ENCODE measurements at places on chromosomes 4 and X. TPM values are rescaled to one million over a fixed set of nuclear protein-coding genes. Genes with fewer than 3 reads are reported as not detected.
A peak's percentile ranks its signal among the peaks of the same experiment; 100 is the strongest.

The MTNR1A gene
- total RNA-seq, result not detected

The YY2 gene
- 0.69 TPM for total RNA-seq

The VBP1 gene
- 109 TPM for total RNA-seq

The G3BP2 gene
- 303 TPM for total RNA-seq

The MAGEA1 gene
- total RNA-seq, result not detected

DNA sequence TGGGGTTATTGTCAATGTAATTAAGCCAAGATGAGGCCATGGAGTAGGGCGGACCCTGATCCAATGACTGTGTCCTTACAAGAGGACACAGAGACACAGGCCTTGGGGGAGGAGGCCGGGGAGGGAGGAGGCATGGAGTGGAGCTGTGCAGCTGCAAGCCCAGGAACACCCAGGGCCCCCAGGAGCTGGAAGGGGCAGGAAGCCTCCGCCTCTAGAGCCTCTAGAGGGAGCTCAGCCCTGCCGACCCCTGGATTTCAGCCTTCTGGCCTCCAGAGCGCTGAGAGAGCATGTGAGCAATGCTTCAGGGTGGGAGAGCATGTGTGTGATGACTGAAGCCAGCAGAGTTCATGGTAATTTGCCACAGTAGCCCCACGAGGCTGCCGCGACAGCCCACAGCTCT is 234.6 kb downstream of the AFAP1 start:
- no peak for DNase-seq

- DNase-seq, result no peak
Observed at GRCh38 chrX:19627081-19627480, 111.8 kb upstream of the MAP3K15 start.

DNA sequence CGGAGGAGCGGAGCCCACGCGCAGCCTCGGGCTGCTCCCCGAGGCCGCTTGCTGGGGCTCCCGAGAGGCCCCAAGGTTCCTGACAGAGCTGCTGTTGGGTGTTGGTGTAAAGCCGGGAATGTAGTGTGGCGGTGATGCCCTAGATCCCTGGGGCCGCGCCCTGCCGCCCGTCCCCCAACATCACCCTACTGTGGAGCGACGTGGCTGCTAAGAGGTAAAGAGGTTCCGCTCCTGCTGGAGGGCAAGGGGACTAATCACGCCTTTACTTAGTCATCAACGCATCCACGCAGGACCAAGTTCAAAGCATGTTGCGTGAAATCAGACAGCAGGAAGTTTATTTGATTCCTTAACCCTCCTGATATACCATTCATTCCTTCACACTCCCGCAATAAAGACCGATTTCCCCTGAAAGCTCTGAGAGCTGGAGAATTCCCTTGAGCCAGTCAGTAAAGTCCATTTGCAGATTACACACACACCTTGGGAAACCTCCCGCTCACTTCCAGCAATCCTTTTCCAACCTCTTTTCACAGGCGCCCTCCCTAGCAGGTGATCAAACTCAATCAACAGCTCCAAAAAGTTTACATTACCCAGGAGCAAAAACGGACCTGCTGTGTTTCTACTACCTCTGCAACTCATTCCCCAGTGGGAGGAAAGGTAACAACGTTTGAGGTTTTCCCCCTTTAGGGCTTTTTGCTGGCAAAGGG is 579 bp upstream of the GABRA2 start:
- no peak for DNase-seq

DNA sequence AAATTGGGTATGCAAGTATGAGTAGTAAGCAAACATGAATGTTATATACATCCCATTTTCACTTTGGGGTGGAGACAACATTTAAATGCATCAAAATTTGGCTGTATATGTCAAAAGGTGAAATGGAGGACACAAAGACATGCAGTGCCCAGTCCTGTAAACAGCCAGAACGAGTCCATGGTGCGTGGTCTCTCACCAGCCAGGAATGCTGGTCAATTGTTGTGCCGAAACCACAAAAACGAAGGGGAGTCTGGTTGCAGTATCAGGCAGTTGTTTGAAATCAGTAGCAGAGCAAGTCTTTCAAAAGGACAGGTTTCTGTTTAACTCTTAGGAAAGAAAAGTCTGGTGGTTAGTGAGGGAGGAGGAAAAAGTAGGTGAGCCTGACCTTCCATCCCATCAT is 22.3 kb upstream of the RNF150 start:
- DNase-seq, result peak; percentile 72

- peak; percentile 95 for DNase-seq
Observed at GRCh38 chr4:159283696-159284095, 180.8 kb downstream of the RAPGEF2 start.

- DNase-seq, result no peak
Observed at GRCh38 chr4:82694046-82694445, 104.5 kb downstream of the SCD5 start.

- no peak for DNase-seq
Observed at GRCh38 chr4:140237616-140238350, 83.8 kb upstream of the MAML3 start.

DNA sequence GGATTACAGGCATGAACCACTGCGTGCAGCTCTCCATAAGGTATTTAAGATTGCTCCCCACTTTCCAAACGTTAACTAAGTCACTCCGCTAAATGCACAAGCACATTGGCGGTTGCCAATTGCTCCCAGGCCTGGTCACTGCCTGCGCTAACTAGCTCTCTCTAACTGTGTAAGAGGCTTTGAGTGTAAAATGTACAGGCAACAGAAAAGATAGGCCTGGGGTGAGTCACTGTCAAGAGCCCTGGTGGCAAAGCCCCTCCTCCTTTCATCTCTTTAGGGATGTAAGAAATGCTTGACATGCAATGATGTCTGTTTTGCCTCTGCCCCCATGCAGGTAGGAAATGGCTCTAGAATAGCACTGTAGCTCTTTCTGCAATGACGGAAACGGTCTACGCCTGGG is 329.7 kb upstream of the GATB start:
- no peak for DNase-seq

DNA sequence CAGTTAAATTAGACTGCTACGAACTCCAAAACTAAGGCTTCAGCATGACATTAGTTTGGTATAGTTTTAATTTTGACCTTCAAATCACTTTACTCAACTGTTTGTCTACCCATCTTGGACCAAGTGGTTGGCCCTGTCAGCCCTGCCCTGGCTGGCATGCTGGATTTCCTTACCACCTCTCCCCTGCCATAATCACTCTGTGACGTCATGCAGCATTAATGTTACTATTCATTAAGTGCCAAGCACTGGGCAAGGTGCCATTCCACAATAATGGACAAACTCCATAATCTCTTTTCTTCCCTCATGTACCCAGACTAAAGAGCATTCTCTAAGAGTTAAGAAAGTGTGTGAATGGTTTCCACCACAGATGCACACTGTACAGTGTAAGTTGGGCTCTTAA is 277.0 kb upstream of the INTU start:
- no peak for DNase-seq

DNA sequence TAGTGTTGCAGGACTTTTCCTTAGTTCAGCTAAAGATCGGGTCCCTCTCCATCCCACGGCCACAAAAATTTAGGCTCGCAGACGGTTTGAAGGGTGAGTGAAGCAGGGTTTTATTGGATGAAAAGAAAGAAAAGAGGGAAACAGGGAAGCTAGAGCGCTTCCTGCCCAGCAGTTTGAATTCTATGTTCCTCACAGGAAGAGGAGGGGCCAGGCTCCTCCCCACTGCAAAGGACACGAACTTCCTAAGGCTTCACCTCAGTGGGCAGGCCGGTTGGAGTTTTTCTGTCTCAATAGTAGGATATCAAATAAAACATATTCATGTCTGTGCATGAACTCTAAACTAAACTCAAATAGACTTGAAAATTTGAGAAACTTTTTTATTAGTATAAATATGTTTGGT is 27.4 kb downstream of the DAPP1 start:
- no peak for DNase-seq

- DNase-seq, result no peak
Observed at GRCh38 chr4:126306152-126306869, 991.6 kb downstream of the FAT4 start.

DNA sequence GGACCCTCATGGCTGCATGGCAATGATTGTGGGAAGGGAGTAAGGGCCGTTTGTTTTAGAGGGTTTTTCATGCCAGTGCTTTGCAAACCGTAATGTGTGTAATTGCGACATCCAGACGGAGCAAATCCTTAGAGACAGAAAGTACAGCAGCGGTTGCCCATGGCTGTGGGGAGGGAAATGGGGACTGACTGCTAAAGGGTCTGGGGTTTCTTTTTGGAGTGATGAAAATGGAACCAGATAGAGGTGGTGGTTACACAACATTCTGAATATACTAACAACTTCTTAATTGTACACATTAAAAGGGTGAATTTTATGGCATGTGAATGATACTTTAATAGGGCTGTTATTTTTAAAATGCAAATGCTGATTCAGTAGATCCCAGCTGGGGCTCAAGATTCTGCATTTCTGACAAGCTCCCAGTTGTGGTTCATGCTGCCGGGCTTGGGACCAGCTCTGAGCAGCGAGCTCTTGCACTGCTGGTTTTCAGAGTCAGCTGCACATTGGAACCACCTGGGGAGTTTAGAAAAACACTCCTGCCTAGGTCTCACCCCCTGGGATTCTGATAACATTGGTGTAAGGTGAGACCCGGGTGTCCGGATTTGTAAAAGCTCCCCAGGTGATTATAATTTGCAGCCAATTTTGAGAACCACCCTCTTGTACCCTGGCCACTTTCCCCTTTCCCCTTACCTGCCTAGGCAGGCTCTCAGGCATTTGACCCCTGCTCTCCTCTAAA is 47.7 kb downstream of the PRPS1 start:
- DNase-seq, result peak; percentile 68

DNA sequence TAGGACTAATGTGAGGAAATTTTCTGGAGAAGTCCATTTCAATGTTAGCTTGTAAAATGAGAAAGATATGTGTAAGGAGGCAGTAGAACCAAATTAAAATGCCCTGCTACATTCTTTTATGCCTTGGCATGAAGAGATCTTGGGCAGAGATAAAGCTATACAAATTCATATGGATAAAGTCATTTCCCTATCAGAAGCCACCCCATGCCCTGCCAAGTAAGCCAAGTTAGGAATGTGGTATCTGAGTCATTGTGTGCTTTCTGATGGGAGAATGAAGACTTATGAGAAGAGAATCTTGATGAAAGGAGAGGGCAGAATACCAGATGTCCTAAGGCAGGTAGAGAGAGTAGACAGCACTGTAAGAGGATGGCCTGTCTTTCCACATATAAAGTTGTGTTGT is 83.7 kb downstream of the TEX13A start:
- peak; percentile 12 for DNase-seq

DNA sequence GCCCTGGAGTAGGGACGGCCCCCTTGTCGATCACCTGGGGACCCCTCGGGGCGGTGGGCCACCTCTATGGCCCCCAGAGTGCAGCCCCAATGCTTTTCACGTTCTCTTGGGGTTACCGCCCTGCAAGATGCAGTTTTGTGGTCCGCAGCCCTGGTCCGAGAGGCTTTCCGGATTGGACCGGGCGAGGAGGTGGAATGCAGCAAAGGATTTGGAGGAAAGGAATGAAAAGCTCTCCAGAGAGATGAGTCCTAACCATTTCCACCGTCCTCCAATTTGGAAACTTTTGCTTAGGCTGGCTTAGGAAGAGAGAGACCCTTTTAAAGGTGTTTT is 601 bp downstream of the SLC25A43 start:
- DNase-seq, result no peak

DNA sequence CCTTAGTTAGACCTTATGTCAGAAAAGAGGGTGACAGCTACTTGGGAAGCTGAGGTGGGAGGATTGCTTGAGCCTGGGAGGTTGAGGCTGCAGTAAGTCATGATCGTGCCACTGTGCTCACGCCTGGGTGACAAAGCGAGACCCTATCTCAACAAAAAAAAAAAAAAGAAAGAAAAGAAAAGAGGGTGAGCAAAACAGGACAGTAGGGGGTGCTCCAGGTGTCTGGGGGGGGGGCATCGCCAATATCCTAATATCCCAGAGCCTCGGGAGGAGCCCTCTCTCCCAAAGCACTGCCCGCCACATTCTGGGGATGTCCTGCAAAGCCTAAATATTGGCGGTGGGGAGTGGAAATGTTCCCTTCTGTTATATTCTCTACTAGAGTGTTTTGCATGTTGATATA is 120.9 kb upstream of the TBL1X start:
- no peak for DNase-seq

DNA sequence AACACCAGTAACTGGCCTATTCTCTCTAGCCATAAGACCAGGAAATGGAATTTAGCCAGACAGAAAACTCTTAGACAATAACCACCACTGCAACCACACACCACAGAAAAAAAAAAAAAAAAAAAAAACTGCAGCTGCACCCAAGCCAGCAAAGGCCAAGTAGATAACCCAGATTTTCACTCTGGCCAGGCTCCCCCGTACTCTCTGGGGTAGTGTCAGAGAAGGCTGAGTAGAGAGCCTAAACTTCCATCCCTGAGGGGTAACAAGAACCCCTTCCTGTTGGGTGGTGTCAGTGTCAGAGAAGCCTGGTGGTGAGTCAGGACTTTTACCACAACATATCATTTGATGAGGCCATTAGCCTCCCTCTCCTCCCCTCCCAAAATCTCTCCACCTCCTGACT is 5.6 kb upstream of the DLG3 start:
- no peak for DNase-seq

DNA sequence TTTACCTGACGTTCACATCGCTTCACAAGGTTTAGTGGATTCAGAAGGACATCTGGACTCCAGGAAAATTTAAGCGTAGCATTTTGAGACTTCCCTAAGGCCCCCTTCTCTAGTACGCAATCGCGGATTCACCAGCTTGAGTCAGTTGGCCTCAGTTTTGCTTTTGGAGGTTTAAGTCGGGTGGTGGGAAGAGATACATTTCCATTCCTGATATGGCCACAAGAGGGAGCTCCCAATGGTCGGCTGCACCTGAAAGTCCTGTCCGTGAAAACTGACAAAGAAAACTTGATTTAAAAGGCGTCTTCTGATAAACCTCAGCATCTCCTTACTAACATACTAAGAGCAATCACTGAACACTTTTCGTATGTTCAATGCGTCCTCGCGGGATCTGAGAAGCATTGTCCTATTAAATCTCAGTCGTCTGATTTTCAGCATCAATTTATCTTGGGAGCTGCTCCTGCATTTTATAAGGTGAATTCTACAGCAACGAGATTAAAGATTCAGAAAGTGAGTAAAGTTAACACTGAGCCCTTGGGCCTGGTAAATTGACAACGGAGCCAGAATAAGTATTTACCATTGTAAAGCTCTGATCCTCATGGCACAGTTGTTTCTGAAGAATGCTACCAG is 50.6 kb downstream of the LGI2 start:
- DNase-seq, result peak; percentile 54

GRCh38 chrX:100663642-100664041 is 19.6 kb downstream of the SRPX2 start:
- DNase-seq, result no peak

GRCh38 chr4:174554231-174554728 is 32.0 kb upstream of the HPGD start:
- DNase-seq, result no peak

DNA sequence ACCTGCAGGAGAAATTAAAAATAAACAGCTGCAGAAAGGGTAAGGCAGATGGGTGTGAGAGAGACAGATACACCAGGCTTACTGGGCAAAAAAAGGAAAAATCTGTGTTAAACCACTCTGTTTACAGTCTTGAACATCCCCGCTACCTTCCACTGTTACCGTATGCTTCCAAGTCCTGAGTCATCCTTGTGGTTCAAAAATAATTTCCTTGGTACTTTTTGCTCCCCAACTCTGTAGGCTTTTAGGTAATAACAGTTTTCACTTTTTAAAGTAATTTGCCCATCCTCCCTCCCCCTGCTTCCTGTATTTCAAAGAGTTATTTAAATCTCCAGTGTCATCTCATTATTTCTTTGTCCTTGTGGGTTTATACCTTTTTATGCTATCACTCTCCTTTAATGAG is 210.1 kb upstream of the FAT4 start:
- no peak for DNase-seq
